ENCODE measurements at places on chromosomes 11 and 22.

- DNase-seq = no peak
Observed at GRCh38 chr11:101880222-101880621, 34.6 kb upstream of the CEP126 start.

GRCh38 chr11:77259641-77260040, 41.8 kb downstream of the GDPD4 start:
- DNase-seq = peak; percentile 22

GRCh38 chr11:109426442-109427240, 4.7 kb downstream of the C11orf87 start:
- DNase-seq = no peak

DNA sequence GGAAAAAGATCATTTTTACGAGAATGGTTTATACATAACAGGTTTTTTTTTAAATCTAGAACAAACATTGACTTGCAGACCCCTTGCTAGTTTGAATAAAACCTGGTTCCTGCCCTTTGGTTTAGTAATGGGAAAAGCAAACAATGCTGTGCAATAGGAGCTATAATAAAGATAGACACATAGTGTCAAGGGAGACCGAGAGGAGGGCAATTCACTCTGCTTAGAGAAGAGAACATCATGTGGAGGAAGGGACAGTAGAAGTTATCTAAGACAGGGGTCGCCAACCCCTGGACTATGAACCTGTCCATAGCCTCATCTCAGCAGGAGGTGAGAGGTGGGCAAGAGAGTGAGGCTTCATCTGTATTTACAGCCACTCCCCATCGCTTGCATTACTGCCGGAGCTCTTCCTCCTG, 7.0 kb upstream of the RDX start:
- no peak for DNase-seq

GRCh38 chr11:69914286-69915150, 95.3 kb upstream of the FGF3 start:
- no peak for DNase-seq

- no peak for DNase-seq
Observed at GRCh38 chr11:61201476-61201875, 1.8 kb upstream of the PGA3 start.

- DNase-seq = no peak
Observed at GRCh38 chr11:110305169-110306018, 9.0 kb upstream of the RDX start.

- no peak for DNase-seq
Observed at GRCh38 chr11:65445101-65445603, 22.6 kb downstream of the NEAT1 start.

- no peak for DNase-seq
Observed at GRCh38 chr11:85848006-85848405, 7.2 kb upstream of the CCDC83 start.

GRCh38 chr11:17786824-17787525, 52.4 kb downstream of the KCNC1 start:
- DNase-seq = no peak

DNA sequence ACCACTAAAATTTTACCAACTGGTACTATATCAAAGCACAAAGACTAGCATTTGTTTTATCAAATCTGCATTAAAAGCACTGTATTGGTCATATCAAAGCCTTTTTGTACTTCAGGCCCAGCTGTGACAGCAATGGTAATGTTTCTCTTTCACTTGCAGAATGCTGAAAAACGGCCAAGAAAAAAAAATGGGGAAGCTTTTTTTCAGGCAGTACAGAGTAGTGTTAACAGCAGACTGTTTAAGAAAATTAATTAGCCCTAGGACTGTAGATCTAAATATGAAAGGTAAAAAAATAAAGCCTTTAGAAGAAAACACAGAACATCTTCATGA, 33.3 kb downstream of the DENND5A start:
- DNase-seq = peak; percentile 66

DNA sequence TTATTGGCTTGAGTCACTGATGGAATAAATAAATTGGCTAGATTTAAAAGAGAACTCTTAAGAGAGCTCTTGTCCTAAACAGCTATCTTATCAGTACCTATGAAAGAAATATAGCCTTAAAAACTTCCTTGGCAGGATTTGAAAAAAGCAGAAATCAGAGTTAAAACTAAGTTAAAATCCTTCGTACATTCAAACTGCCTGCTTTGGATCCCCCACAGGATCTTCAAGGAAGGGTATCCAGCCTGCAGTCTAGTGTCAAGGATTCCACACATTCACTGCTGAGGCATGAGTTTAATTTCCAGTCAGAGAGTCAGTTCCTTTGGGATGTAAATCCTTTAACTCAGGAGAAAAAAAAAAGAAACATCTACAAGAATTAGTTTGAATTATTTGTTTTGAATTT, 242.9 kb upstream of the UBASH3B start:
- DNase-seq = no peak

DNA sequence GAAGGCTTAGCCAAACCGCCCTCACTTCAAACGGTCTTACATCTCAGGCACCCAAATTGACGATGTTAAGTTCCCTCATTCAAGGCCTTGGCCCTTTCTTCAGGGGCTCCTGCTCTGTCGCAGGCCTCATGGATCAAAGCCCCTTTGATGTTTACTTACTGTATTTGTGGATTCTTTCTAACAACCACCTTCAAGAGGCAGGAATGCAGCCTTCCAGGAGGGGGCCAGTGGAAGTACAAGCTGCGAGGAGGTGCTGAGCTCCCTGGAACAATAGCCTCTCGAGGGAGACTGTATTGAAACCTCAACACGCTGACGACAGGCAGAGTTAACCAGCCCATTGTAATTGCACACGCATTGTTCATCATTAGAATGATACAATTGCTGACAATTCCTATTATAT, 209.1 kb downstream of the ST3GAL4 start:
- DNase-seq = no peak

DNA sequence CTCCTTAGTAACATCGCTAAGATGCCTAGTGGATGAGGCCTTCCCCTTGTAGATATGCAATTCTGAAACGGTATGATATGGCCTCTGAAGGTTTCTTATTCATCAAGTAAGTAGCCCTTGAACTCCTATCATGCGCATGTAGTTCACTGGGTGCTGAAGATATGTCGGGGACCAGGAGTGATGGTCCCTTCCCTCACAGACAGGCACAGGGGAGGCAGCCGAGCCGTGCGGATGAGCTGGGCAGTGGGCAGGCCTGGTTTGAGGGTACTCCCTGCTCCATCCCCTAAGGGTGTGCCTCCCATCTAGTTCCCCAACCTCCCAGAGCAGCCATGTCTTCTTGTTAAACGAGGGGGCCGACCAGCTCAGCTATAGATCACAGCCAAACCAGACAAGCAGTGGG, 40.1 kb downstream of the TP53I11 start:
- no peak for DNase-seq

DNA sequence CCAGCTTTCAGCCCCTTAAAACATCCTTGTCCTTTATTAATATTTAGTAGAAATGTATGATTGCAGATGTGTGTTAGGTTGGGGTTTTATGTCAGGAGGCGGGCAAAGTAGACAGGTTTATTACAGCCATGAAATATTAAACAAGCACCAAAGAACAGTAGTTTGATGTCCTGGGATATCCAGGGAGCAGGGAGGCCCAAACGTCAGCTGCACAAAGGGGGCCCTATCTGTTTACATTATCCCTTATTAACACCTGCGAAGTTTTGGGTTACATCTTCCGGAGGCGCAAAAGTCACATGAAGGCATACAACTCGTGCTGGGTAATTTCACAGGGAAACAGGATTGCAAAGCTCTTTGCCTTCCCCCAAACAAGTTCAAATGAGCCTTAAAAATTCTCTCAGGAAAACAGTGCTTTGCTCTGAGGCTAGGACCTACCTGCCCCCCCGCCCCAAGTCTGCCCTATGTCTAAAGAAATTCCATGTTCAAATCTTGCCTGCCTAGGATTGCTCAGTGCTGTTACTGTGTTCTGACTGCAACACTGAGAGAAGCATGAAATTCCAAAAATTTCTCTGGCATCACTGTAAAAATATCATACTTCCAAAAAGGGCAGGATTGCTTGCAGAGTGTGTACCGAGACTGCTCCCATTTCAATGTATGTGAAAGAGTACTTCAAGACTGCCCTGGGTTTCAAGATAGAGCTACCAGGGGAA, 8.9 kb downstream of the MN1 start:
- DNase-seq = no peak

GRCh38 chr22:38569181-38569971, 607 bp downstream of the DMC1 start:
- DNase-seq = peak; percentile 7

DNA sequence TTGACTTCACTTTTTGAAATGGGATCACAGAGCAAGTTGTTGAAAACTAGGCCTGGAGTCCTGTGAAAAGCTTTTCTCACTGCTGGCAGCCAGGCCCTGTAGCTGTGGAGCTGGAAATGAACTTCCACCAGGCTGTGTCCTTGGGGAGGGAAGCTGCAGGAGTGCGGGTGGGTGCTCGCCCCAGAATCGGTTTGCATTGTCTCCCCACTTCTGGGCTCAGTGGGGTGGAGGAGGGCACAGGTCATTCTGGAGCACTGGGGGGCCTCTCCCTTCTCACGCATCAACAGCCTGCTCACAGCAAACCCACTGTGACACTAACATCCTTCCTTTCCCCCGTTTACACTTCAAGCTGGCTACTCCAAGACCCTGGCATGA, 15.2 kb downstream of the GLB1L2 start:
- DNase-seq = no peak

- DNase-seq = peak; percentile 34
Observed at GRCh38 chr11:10456519-10456918, 1.5 kb downstream of the AMPD3 start.

GRCh38 chr11:82932564-82932963, 31.0 kb downstream of the DDIAS start:
- no peak for DNase-seq

GRCh38 chr22:39947220-39948216, 12.7 kb upstream of the TMA7B start:
- DNase-seq = no peak

GRCh38 chr11:487571-488021, 19.4 kb downstream of the RNH1 start:
- DNase-seq = no peak

DNA sequence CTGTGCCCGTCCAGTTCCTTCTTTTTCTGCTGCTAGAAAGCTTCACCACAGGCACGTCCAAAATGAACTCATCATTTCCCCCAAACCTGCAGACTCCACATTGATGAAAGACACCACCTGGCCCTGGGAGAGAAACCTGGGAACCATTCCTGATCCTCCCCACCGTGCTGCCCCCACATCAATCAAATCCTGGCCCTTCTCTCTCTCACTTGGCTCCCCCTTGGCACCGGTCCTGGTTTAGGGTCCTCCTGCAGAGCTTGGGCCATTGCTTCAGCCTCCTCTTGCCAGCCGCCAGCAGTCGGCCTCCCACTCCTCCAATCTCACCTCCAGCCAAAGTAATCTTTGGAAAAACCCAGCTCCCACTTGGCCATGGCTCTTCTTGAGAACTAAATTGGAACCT, 38.5 kb downstream of the RIBC2 start:
- DNase-seq = no peak

GRCh38 chr11:20518323-20518834, 81.0 kb upstream of the SLC6A5 start:
- DNase-seq = no peak

- DNase-seq = no peak
Observed at GRCh38 chr11:109236188-109236587, 185.8 kb upstream of the C11orf87 start.

DNA sequence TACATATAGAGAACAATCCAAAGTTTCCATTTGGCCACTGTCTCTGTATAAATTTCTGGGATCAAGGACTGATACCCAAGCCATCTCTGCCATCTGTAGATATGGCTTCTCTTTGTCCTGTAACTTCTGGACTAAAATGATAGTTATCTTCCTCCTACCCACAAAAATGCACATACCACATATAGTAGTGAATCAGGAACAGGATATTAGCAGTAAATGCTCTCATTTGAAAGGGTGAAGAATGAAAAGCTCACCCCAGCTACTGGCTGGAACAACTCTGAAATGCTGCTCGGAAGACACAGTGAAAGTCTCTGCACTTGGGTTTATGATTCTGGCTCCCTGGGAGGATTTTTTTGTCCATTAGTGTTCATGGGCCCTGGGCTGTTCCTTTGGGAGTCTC, 856.4 kb upstream of the LRRC4C start:
- DNase-seq = no peak

GRCh38 chr11:6962673-6963072, 36.4 kb downstream of the ZNF215 start:
- no peak for DNase-seq

DNA sequence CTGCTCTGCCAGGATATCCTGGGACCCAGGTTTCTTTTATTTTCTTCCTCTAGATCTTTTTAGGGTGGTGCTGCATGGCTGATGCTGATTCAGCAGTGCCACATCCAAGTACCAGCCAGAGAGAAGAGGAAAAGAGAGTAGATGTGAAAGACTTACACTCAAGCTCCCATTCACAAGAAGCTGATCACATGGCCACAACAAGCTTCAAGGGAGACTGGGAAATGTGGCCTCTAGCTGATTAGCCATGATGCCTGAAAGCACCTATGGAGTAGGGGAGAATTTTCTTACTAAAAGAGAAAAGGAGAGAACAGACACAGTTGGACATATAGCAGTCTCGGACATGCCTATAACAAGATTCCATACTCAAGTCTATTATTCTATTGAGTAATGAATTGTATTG, 34.4 kb upstream of the FJX1 start:
- no peak for DNase-seq

GRCh38 chr11:115766561-115766960, 262.3 kb upstream of the CADM1 start:
- DNase-seq = no peak

DNA sequence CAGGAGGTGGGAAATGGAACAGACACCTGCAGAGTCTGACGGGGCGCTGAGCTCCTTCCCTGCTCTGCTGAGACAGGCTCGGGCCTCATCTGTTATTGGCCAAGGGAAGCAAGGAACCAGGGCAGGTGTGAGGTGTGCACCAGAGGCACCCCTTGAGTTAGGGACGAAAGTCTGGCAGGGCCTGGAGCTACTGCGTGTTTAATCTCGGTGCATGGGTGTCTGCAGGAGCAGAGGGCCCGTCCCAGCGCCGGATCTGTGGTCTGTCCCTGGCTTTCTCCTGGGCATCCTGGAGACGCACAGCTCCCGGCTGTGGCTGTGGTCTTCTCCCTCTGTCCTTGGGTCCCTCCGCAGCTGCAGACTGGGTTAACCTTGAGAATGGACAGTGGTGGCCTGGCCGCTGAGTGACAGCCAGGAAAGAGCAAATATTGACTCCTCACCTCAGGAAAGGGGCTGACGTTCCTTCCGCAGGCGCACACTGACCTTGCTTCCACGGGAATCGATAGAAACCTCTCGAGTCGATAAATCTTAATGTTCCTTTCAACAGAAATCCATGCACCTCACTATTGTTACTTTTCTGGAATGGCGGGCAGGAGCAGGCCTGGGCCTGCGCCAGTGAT, 975.6 kb downstream of the BRD1 start:
- no peak for DNase-seq

DNA sequence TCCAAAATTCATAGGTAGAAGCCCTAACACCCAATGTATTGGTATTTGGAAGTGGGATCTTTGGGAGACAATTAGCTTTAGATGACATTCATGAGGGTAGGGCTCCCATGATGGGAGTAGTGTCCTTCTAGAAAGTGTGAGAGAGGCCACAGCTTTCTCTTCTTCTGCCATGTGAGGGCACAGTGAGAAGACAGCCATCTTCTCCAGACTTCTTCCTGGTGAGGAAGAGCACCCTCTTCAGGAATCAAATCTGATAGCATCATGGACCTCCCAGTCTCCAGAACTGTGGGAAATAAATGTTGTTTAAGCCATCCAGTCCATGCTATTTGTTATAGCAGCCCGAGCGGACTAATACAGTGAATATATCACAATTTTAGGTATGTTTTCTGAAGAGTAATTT, 96.9 kb downstream of the CNTN5 start:
- DNase-seq = no peak

- no peak for DNase-seq
Observed at GRCh38 chr22:17218341-17218740, 894 bp downstream of the ADA2 start.

GRCh38 chr22:44297470-44298061, 15.2 kb downstream of the SHISAL1 start:
- no peak for DNase-seq

All from muscle of arm (tissue), 14 donors.